IPS-NIHi11 (cell line): ENCODE measurements at places on chromosomes 5 and 9.

GRCh38 chr5:32543291-32543690 is 42.1 kb upstream of the SUB1 start:
- no peak for DNase-seq

GRCh38 chr5:119032656-119033055 is 38.2 kb upstream of the DMXL1 start:
- no peak for DNase-seq

DNA sequence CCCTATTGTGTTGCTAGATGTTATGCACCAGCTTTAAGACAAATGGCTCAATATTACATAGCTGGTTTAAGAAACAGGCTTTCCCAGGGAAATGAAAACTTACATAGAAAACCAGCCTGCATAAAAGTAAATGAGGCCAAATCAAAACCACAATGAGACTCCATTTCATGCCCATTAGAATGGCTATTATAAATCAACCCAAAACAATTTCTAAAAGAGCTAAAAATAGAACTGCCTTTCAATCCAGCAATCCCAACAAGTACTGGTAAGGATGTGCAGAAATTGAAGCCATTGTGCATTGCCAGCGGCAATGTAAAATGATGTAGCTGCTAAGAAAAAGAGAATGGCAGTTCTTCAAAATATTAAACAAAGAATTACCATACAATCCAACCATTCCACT is 1170.0 kb upstream of the CDH9 start:
- DNase-seq = no peak

- peak; percentile 42 for DNase-seq
Observed at GRCh38 chr5:72378639-72379289, 58.6 kb downstream of the PTCD2 start.

DNA sequence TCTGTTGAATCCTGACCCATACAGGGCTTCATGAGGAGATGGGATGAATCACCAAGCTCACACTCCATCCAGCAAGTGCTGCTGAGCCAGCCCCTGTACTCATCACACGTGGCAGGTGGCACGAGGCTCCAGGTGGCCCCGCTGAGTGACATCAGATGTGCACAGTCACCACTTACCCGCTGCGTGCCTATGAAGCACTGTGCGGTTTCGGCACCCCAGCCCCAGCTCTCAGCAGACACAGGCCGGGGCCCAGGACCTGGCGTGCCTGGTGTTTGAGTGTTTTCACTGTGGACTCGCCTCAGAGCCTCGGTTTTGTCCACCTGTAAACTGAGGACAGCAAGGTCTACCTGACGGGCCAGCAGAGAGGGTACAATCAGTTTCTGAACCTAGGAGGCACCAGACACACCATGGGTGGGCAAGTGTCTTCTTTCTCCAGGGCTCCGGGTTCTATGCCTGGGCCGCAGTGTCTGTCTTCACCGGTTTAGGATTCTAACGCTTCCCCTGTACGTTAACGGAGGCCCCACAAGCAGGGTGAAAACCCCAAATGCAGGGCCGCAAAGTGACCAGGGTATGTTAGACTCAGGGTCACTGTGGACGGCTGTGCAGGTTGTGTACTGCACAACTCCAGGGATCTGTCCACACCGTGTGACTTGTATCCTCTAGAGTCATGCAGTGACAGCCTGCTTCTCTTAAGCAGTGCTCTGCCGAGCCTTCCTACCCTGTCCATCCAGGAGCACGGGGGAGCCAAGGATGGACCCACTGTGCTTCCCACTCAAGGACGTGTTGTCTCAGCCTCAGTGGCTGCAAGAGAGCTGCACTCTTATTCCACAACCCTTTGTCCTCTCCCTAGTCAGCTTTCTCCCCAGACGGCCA is 44.3 kb upstream of the COL5A1 start:
- no peak for DNase-seq

DNA sequence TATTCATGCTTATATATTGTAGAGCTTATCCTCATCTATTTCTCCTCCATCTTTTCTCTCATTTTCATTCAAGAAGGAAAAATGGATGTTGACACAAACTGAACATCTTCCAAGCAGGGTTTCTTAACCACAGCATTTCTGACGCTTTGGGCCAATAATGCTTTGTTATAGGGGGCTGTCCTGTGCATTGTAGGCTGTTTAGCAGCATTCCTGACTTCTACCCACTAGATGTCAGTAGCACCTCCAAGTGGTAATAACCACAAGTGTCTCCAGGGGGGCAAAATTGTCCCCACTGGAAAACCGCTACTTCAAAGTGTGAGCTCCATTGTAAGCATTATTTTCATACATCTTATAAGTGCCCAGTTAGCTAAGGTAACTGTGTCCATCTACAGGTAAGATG is 2.6 kb upstream of the TXNDC8 start:
- DNase-seq = peak; percentile 12

- no peak for DNase-seq
Observed at GRCh38 chr5:118314931-118315330, 673.4 kb downstream of the DTWD2 start.

GRCh38 chr5:140344683-140345423 is 1.6 kb downstream of the HBEGF start:
- peak; percentile 50 for DNase-seq

DNA sequence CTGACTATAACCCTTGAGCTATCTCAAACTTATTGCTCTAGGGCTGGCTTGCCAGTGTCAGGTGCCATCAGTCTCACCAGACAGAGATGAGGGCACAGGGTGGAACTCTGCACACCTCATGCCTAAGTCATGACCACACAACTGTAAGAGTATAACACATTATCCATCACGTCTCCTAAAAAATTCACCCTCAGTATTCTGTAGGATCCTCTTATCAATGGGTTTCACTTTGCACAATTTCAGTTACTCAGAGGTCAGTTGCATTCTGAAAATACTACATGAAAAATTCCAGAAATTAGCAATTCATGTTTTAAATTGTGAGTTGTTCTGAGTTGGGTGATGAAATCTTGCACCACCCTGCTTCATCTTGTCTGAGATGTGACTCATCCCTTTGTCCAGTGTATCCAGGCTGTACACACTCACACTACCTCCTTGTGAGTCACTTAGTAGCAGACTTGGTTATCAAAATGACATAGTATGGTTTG is 690.9 kb upstream of the CDH18 start:
- DNase-seq = no peak

DNA sequence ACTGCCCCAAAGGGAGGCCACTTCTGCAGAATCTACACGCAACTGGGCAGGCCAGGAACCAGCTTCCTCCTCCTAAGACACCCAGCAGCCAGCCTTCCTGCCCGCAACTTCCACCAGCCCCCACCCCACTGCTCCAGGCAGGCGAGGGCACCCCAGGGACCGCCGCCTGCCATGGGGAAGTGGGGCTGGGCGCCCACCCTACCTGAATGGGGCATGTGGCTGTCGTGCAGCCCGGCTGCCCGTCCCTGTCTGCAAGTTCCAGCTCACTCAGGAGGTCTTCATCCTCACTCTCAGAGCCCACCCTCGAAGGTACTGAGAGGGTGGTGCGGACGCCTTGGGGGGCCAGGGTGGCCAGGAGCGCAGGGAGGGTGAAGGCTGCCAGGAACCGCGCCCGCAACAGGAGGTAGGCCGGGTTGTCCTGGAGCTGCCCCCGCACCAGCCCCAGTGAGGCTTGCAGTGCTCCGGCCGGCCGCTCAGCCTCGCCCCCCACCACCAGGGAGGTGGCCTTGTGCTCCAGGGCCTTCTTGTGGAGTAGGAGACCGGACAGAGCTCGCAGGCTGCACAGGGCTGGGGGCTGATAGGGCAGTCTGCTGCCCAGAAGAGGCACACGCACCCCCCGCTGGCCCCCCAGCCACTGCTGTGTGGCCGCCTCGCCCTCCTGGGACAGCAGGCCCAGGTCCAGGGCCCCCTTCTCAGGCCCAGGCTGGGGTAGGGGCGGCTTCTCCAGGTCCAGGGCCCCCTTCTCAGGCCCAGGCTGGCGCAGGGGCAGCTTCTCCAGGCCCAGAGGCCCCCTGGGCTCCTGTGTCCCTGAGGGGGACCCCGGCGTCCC is 4.1 kb upstream of the CARD9 start:
- DNase-seq = no peak
